ENCODE measurements at places on chromosomes 1 and 21.
A peak's percentile ranks its signal among the peaks of the same experiment; 100 is the strongest.

- DNase-seq, result no peak
Observed at GRCh38 chr1:14824314-14824915, 225.9 kb downstream of the KAZN start.

DNA sequence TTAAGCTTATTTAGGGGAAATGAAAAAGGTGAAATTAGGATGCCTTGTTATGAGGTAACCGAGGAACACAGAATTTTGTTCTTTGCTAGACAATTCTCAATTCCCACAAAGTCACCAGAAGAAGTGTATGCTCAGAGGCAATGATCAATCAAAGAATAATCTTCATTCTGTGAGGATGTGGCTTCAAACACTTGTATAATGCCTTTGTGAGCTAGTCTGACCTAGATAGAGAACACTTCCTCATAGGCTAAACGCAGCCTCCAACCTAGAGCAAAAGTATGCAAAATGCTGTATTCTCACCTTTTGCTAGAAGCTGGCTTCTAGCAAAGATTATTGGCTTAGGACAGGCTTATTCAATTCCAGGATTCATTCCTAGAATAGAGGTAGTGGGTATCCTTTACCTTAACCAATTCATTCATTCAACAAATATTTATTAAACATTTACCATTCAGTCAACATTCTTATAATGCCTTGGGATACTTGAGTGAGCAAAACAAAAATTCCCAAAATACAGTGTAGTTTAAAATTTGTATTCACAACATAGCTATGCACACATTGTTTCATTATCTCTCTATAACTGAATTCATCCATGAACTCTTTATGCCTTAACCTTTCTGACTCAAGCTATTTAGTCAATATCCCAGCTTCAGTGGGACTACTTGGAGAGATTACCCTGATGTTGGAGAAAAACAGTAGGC lies 530.2 kb downstream of the PTPRC start:
- DNase-seq, result no peak

GRCh38 chr1:43704838-43705237 lies 2.5 kb upstream of the ST3GAL3 start:
- no peak for DNase-seq

DNA sequence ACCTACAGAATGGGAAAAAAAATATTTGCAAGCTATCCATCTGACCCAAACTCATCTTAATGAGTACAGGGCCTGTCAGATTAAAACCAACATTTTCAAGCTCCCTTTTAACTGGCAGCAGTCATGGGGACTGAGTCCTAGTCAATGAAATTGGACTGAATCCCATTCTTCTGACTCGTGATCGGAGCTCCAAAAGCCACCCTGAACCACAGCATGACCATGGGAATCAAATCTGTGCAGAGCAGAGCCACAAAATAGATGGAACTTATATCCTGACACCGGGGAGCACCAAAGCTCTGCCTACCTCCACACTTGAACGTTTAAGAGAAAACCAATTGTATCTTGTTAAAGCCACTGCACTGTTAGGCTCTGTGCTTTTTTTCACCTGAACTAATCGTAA lies 5.0 kb upstream of the RWDD3 start:
- DNase-seq, result no peak

DNA sequence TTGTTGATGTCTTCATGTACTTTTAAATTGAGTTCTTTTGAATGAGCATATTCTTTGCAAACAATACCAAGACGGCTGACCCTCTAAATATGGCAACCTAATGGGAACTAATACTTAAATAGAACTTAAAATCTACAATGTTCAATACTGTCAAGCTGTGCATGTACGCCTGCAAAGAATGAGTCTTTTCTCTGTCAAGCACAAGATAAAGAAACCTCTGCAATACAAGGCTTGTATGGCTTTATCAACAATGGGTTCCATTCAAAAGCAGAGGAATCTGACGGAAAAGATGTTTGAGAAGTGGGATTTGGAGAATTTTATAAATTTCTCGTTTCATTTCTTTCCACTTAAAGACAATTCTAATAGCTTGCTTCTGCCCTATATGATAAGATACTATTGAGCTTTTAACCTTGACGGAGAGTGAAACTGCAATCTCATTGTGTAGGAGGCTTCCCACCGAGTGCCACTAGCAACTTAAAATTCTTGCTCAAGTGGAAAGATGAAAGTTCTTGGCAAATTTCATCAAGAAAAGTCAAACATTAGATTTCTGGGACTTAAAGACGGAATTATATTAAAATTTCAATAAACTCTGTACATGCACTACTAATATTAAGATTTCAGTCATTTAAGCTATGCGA lies 119.8 kb downstream of the RGS21 start:
- DNase-seq, result no peak

- DNase-seq, result no peak
Observed at GRCh38 chr1:11653861-11654136, 430 bp downstream of the FBXO2 start.

GRCh38 chr1:29783508-29784275 lies 547.4 kb downstream of the PTPRU start:
- DNase-seq, result peak; percentile 29

DNA sequence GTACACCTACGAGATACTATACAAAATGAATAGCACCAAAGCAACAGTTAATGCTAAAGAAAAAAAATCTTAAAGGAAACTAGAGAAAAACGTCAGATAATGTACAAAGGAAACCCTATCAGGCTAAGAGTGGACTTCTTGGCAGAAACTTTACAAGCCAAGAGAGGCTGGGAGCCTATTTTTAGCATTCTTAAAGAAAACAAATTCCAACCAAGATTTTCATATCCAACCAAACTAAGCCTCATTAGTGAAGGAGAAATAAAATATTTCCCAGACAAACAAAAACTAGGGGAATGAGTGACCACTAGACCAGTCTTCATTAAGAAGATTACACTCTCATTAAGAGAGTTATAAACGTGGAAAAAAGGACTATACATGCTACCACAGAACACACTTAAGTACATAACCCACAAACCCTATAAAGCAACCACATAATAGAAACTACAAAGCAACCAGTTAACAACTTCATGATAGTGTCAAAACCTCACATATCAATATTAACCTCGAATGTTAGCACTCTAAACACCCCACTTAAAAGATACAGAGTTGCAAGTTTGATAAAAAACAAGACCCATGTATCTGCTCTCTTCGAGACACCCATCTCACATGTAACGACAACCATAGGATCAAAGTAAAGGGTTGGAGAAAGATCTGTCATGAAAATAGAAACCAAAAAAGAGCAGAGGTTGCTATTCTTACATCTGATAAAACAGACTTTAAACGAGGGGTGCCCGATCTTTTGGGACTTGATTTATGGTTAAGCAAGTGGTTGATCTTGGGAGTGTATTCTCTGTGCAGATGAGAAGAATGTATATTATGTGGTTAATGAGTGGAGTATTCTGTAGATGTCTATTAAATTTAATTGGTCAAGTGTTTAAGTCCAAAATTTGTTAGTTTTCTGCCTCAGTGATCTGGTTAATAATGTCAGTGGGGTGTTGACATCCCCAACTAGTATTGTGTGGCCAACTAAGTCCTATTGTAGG lies 1301.4 kb downstream of the PLA2G4A start:
- no peak for DNase-seq

GRCh38 chr1:16111771-16112595 lies 38.5 kb upstream of the FAM131C start:
- DNase-seq, result no peak

- DNase-seq, result no peak
Observed at GRCh38 chr1:108955881-108956280, 7.4 kb downstream of the CLCC1 start.

- no peak for DNase-seq
Observed at GRCh38 chr1:230005040-230005439, 62.0 kb upstream of the GALNT2 start.

- no peak for DNase-seq
Observed at GRCh38 chr1:7455796-7456721, 315.0 kb upstream of the VAMP3 start.

DNA sequence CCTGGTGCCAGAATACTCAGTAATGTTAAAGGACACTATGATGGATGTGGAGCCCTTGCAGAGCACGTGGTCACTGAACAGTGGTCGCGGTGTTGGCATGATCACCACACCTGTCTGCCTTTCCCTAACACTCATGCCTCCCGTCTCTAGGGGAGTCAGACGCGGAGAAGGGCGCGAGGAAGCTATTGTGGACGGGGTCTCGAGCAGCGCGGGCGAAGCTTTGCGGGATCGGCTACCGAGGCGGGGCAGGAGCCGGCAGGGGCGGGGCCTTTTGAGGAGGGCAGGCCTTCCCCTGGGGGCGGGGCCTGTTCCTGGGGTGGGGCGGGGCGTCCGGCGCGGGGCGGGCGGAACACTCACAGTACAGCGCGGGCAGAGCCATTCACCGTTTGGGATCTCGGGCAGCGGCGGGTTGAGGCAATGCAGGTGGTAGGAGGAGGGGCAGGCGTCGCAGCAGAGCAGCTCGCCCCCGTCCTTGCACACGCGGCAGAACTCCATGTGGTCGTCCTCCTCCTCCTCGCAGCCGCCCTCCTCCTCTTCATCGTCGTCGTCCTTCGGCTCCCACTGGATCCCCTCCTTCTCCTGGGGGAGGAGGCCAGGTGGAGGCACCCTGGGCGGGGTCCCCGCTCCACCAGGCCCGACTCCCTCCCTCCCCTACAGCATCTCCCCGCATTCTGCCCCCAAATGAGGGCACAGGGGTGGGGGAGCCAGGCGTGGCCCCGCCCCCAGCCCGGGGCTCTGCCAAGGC lies 31.5 kb downstream of the CHD5 start:
- peak; percentile 70 for DNase-seq

DNA sequence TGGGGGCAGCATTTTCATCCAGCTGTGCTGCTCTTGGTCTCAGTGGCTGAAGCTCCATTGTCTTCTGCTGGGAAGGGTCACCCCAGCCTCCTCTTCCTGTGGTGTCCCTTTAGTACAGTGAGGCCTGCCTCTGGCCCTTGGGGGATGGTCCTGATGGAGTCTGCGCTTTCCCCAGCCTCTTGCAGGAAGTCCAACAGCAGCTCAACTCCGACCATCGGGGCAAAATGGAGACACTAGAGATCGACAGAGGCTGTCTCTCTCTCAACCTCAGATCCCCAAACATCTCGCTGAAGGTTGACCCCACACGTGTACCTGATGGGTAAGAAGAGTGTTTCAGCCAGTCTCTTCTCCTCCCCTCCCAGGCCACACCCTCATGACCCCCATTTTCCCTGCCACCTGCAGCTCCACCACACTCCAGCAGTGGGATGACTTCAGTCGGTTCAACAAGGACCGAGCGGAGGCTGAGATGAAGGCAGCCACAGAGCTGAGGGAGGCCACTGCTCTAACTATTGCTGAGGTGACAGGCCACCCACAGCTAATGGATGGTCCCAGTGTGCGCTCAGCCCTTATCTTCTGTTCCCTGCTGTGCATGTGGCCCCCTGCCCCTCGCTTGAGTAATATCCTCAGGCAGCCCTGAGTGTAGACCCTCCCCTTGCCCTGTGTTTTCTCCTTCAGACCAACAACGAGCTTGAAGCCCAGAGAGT lies 2.0 kb upstream of the ADPRS start:
- no peak for DNase-seq

- DNase-seq, result no peak
Observed at GRCh38 chr1:209989525-209989924, 51.5 kb downstream of the SYT14 start.

DNA sequence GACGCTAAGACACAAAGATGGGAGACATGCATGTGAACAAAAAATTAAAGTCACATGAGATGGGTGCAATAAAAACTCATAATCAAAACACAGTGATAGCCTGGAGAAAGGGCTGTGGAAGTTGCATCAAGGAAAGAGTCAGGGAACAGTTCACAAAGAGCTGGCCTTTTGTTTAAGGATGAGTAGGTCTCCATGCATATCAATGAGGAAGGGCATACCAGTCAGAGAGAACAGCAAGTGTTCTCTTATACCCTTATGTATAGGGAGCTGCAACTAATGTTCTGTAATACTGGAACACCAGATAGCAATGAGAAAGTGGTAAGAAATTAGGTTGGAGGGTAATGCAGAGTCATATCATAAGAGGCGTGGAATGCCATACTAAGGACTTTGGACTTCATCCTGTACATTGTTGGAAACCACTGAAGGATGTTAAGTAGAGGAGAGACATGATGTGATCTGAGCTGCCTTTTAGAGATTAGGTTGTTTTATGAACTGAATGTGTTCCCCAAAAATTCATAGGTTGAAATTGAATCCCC lies 46.7 kb upstream of the SAMD13 start:
- DNase-seq, result no peak

DNA sequence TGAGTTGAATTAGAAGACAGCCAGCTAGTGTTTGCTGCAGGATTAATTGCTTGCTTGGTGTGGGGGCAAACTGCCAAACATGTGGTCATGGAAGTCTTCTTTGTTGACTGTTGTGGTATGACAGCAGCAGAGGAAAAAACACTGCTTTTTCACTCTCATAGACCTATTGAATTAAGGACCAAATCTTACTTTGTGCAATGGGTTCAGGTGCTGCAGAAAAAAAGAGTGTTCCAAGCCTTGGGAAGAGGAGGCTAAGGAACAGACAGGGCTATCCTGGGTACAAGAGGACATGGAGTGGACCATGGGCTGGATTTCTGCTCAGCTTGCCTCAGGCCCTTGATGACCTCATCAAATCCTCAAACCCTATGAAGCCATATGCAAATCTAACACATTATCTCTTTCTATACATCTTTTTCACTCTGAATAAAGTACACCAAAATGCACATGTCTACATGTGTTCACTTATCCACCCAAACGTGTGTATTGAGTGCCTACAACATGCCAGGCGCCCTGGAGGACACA lies 61.5 kb downstream of the SIPA1L2 start:
- DNase-seq, result no peak
